Activated CD4-positive, alpha-beta T cell treated with anti-CD3 and anti-CD28 coated beads for 48 hours (primary cell): ENCODE measurements at places on chromosomes 3 and 15.

- no peak for DNase-seq
These were observed 141.8 kb upstream of the ATP11B start for GRCh38 chr3:182651461-182651860.

- no peak for DNase-seq
These were observed 10.3 kb downstream of the EPHB3 start for GRCh38 chr3:184571750-184572377.

DNA sequence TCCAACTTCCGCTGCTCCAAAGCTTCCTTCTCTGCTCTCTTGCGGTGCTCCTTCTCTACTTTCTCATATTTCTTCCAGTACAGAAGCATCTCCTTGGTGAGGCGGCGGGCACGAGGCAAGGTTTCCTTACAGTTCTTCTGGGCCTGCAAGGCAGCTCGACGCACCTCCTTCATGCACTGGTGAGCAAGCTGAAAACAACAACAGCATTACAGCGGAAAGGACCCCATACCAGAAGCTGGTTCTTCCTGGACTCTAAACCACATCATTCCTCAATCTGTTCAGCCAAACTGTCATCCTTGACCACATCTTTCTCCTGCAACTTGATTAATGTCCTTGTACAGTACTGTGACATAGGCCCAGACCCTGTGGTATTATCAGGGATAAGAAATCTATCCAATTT is 36.4 kb downstream of the INO80 start:
- DNase-seq = no peak

DNA sequence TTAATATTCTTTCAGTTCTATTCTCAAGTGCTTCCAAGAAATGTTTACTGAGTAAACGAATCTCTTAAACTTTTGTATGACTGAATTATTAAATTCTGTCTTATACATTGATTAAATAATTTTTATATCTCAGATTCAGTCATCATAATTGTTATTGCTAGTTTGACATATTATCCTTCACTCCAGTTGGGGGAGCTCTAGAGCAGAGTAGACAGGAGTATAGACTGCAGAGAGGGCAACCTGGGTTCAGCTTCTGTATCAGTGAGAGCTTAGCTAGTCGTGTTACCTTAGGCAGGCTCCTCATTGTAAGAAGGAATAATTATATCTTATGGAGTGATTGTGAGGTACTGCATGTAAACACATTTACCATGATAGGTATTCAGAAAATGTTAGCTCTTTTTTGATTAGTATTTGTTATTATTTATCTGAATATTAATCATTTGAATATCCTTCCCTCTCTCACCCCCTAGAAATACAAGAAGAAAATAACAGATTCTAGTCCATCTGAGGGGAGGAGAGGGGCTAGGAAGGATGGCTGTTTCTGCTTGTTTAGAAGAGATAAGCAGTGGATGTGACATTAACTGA is 31.0 kb upstream of the ZCWPW2 start:
- peak; percentile 24 for DNase-seq

- DNase-seq = no peak
These were observed 99.5 kb upstream of the KCNMB2 start for GRCh38 chr3:178436773-178437172.

GRCh38 chr3:3799173-3800079 is at the start of gene LRRN1:
LRRN1 (plus strand) TSS chr3:3799431; CDS start chr3:3844642, 45,211 bp downstream.
- peak; percentile 70 for DNase-seq

DNA sequence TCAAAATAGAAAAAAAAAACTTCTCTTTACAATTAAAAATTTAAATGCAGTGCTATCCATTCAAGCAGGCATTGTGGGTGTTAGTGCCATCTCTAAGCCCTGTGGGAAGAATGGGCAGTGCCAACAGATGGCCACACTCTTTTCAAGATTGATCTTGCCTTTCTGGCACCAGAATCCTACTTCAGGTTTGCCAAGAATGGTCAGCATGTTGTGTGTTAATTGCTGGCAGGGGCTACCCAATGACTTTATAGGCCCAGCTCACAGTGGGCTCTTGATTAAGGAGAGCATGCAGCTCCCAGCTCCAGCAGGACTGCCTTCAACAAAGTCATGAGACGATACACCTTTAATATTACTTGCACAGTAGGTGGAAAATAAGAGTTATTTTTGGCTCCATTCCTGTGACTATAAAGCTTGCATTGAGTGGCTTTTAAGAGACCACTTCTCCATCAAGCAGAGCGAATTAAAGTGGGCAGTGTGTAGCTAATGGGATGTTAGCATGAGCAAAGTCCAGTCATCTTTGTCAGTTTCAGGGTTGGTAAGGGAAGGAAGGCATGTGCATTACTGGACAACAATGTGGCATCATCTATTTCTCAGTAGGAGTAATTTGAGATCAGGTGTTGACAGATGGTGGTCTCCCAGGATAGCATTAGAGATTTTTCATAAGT is 476.8 kb downstream of the C3orf38 start:
- no peak for DNase-seq

DNA sequence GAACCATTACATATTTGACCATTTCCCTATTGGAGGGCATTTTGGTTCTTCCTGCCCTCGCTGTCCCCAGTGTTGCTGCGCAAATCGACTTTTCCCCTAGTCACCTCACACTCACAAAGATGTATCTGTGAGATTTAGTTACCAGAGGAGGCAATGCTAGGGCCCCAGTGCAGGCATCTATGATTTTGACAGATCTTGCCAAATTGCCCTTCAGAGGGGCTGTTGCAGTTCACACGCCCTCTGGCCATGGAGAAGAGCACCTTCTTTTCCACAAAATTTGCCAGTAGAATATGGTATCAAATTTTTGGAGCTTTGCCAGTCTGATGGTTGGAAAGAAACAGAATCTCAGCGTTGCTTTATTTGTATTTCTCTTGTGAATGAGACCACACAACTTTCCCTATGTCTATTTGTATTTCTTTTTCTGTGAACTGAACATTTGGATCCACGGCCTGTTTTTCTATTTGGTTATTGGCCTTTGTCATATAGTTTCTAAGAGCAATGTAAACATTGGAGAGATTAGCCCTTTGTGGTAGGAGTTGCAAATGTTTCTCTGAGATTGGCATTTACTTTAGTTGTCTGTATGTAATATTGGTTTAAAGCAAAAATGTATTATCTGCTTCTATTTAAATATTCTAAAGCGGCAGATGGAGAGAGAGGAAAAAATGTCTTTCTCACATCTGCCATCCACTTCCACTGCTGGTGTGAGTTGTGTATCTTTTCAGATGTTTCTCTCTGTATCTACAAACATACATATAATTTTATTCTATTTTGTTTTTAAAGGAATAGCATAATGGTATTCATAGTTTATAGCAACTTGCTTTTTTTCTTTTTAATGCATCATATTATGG is 66.1 kb downstream of the DNASE1L3 start:
- no peak for DNase-seq

DNA sequence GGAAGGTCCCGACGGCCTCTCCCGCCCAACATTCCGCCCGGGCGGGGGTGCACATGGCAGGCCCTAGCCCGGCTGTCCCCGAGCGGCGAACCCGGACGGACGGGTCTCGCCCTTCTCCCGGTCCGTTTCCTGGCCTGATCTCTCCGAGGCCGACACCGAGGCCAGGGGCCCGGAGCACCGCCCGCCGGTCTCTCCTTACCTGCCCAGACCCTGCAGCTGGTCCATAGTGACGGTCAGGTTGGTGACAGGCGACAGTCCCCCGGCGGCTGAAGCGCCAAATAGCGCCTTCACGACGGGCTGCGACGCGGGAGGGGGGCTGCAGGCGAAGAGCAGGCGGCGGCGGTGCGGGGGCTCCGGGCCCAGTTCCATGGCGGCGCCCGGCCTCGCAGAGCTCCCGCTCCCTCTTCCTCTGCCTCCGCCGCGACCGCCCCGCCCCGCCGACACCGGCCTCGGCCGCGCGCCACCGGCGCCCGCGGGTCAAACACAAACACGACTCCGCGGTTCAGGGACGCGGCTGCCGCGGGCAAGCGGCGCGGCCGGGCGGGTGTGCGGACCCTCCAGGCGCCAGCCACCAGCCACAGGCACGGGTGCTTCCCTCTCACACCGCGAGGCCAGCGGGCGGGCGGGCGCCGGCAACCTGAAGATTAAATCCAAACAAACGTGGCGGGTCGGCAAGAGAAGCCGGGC is 495 bp downstream of the CDC25A start:
- DNase-seq = no peak

GRCh38 chr3:89649431-89649830 is 542.0 kb downstream of the EPHA3 start:
- no peak for DNase-seq

- DNase-seq = no peak
These were observed 48.2 kb upstream of the ARPP19 start for GRCh38 chr15:52617026-52617425.

- no peak for DNase-seq
These were observed 69.2 kb downstream of the MAP2K5 start for GRCh38 chr15:67611370-67612369.

GRCh38 chr3:142022381-142022780 is 127.0 kb downstream of the TFDP2 start:
- no peak for DNase-seq

DNA sequence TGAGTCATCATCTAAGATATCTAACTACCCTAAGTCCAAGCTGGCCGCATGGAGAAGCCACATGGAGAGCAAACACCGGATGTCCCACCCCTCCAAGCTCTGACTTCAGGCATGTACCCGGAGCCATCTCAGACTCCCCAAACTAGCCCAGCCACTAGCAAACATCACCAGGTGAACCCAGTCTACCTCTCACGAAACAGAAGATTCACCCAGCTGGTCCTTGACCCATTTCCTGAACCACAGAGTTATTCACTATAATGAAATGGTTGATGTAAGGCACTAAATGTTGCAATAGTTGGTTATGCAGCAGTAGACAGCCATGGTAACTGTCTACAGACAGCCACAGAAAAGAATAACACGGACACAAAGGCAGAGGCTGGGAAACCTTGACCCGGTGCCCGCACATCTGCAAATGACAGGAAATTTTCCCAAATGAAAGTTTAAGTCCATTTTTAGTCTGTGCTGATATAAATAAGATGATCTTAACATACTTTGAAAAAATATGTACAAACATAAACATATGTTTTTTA is 265.5 kb upstream of the ATP10A start:
- DNase-seq = no peak

DNA sequence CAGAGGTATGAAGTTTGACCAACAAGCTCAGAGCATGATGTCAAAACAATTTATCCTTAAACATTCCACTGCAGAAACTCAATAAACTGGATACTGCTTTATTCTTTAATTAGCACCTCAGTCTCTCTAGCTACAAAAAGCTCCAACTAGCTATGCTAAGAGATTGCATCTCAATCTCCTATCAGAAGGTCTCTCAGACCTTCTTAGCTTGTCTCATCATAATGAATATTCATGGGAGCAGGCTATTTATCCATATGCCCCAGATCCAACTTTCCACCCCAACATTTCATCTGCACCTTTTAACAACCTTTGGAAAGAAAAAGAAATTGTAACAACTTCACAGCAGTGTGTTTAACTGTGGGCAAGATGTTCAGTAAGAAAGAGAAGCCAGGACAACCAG is 11.3 kb upstream of the ZCWPW2 start:
- DNase-seq = no peak

GRCh38 chr3:193270451-193270850 is 29.4 kb downstream of the PLAAT1 start:
- DNase-seq = no peak

- DNase-seq = no peak
These were observed 17.2 kb upstream of the CCR4 start for GRCh38 chr3:32934150-32934742.

DNA sequence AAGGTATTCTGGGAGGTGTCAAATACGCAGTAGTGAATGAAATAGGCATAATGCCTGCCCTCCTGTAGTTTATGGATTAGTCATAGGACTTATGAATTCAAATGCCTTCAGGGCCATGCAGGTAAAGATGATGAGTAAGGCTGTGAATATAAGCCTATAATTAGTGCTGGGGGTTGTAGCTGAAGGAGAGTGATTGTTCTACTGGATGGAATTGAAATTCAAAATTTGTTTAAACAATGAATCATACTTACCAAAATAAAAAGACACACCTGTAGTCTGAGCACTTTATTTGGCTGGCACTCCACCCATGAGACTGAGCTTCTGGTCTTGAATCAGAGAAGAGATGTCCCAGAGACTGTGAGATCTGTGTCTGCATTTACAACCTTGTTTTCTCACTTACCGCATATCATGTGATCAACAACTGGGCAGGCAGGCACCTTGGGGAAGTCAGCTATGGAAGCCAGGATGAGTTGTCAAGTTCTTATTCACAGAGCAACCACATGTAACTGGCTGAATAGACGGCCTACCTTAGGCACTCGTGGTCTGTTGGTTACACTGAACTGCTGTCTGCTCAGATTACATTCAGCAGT is 291.8 kb downstream of the NAALADL2 start:
- no peak for DNase-seq

- DNase-seq = no peak
These were observed 52.1 kb downstream of the DNAH1 start for GRCh38 chr3:52367891-52368880.

DNA sequence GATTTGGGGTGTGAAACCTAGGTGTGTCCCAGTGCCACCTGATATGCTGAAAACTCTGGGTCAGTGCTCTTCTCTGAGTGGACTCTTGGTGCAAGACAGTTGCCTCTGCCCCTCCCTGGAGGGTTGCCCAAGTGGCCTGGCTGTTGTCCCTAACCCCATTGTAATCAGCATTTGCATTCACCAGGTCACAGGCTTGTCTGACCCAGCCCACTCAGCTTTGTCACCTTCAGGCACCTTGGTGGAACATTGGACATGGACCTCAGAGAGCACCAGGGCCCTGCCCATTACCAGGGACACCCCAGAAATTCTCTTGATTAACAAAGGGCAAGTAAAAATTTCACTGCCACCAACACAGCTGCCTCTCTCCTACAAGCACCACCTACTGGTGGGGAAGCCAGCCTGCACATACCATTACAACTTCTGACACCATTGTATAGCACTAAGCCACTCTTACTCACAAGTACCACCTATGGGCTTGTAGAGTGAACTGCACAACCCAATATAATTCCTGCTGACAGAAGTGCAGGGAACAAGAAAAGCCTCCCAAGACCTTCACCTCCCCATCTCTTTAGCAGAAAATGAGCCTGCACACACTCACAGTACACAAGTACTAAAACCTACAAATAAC is 324.6 kb downstream of the EPHA6 start:
- DNase-seq = no peak

- no peak for DNase-seq
These were observed 39.3 kb downstream of the LRRK1 start for GRCh38 chr15:100958326-100959065.

GRCh38 chr3:160129459-160130061 is 95.7 kb upstream of the C3orf80 start:
- DNase-seq = no peak

- no peak for DNase-seq
These were observed 53.8 kb upstream of the CADM2 start for GRCh38 chr3:84904816-84905555.

GRCh38 chr3:27615555-27615954 is 106.6 kb downstream of the EOMES start:
- DNase-seq = no peak

DNA sequence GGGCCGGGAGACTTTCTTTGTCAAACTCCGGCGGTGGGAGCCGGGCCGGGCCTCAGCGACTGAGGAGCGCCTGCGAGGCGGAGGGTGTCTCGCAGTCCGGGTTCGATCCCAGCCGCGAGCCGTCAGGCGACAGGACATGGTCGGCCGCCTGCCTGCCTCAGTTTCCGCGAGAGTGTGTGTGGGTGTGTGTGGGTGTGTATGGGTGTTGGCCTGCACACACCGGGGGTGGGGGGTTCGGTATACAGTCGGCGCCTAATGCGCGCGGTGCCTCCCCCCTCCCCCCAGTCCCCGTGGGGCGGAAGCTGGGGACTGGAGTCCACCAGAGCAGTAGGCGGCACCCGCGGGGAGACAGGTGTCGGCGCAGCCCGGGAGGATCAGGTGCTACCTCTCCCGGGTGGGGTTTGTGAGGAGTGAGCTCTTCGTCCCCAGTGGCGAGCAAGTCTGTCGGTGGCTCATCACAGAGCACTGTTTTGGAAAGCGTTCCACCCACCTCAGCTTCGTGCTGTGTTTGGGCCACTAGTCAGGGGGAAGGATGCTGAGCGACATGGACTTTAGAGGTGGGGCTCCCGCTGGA is 246.3 kb downstream of the GOLGA6L6 start:
- DNase-seq = no peak
